ENCODE measurements at places on chromosomes 16 and 17. TPM values are rescaled to one million over a fixed set of nuclear protein-coding genes. Genes with fewer than 3 reads are reported as not detected.

The KDM8 gene
- 2.9 TPM for total RNA-seq

DNA sequence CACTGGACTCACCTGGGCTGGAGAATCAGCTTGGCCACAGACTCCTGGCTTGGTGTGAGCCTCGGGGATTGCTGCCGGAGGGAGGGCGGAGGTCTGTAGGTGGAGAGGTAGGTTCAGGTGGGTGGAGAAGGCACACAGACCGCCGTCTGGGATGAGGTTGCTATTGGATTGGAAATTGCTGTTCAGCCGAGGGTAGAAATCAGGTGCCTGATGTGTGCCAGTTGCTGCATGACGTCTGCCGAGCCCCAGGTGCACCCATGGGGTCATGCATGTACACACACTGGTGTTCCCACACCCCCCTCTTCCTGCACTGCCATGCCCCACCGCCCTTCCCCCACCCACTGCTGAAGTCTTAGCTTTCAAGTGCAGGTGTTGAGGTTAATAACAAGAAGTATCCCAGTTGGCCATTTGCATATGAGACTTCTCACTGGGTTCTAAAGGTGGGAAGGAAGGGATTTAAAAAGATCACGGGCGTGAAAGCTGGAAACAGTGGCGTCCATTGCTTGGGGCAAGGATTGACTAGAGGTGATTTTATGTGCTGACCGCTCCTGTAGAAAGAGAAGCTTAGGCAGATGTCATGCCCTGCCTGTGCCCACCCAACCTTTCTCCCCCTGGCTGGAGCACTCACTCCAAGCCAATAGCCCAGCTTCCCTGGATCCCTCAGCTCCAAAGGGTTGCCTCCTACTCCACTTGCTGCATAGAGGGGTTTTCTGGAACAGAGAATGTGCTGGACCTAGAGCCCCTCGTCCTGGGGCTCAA, 193.6 kb downstream of the CCDC182 start:
- DNase-seq = no peak

The SCRN2 gene
- 24.2 TPM for total RNA-seq

DNA sequence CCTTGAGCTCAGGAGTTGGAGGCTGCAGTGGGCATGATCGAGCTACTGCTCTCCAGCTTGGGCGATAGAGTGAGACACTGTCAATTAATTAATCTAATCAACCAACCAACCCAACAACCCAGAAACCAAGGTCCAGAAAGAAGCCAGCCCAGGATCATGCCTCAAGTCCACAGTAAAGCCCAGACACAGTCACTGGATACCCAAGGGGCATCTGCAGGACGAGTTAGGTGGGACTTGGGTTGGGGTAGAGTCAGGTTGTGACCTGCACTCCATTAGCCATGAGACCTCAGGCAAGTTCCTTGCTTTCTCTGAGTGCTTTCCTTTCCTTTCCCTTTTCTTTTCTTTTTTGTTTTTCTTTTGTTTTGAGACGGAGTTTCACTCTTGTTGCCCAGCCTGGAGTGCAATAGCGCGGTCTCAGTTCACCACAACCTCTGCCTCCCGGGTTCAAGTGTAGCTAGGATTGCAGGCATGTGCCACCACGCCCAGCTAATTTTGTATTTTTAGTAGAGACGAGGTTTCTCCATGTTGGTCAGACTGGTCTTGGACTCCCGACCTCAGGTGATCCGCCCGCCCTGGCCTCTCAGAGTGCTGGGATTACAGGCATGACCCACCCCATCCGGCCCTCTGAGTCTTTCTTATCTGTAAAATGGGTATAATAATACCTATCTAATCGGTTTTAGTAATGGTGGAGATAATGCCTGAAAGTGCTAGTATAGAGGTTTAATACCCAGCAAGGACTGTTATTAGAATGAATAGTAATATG, 3.5 kb upstream of the HSD17B1 start:
- DNase-seq = no peak

The MPHOSPH6 gene
- total RNA-seq = 6.4 TPM

GRCh38 chr17:12348476-12348875, 317.2 kb upstream of the MYOCD start:
- DNase-seq = no peak

DNA sequence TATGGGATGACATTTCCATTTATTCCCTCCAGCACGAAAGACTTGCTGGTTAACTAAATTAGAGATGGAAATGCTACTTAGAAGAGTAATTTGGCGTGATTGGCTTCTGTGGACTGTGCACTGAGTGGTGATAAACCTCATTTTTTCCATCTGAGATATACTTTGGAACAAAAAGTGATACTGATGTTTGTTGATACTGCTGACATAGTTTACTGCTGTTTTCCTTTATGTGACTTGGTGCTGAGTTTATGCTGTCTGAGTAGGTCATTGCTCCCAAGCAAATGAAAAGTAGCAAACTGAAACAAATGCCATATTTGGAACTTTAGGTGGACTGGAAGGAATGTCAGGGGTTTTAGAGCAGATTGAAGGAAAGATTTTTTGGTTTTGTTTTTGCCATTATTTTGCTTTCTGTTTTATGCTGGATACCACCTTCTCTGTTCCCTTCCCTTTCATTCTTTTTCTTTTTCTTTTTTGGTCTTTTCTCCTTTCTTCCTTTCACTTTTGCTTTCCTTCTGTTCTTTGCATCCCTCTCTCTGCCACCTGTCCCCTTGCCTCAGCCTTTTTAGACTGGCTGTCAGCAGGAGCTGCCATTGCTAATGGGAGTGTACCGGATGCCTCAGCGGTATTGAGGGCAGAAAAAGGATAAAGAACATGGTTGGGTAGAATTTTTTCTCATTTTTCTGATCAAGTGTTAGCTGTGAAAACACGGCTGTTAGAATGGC, 41.8 kb downstream of the NUP93 start:
- DNase-seq = no peak

GRCh38 chr16:51355195-51355594, 204.1 kb upstream of the SALL1 start:
- no peak for DNase-seq

The TMEM204 gene
- 28.9 TPM for total RNA-seq

GRCh38 chr17:6800422-6801027, 24.5 kb downstream of the FBXO39 start:
- no peak for DNase-seq

DNA sequence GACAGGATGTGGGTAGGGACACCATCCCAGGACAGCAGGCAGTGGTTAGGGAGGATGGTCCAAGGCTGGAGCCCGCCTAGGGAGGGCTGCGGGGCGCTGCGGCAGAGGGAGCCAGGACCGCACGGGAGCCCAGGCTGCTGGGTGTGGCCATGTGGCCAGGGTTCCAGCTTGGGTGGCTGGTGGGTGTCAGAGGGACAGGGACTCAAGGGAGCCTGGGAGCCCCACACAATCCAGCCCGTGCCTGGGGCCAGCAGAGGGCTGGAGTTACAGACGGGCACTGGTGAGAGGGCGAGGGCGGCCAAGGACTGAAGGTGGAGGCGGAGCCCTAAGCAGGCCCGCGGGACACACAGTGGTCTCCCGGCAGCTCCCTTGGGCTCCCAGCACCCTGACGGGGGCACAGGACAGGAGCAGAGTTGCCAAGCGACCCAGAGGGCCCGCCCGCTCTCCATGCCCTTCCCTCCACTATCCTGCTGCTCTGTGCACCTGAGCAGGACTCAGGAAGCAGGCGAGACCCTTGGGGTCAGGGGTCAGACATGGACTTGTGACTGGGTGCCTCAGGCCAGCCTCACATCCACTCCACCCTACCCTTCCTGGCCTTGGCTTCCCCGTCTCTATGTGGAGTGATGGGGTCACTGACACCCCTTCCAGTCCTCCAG, 7.1 kb downstream of the MRPL28 start:
- no peak for DNase-seq

The BCO1 gene
- not detected for total RNA-seq

GRCh38 chr16:4505356-4506147, 29.4 kb downstream of the HMOX2 start:
- DNase-seq = peak; percentile 58

GRCh38 chr16:85269165-85269564, 156.9 kb upstream of the CIBAR2 start:
- no peak for DNase-seq

DNA sequence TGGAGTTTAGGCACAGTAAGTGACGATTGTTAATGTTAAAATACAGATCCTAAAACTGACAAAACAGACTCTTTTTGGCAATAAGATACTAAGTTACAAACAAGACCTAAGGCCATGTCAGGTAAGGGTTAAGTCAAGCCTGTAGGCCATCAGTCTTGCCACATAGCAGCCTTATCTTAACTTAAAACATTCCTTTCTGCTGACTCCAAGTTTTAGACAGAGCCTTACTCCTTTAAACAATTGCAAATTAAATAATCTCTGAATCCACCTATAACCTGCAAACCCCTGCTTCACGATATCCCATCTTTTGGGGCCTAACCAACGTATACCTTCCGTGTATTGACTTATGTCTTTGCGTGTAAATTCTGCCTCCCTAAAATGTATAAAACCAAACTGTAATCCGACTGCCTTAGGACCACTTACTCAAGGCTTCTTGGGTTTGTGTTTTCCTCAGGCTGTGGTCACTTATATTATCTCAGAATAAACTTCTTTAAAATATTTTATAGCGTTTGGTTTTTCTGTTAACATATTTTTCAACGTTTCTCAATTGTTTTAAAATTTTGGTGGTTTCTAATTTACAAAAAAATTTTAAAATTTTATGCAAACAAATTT, 64.4 kb downstream of the EFCAB5 start:
- DNase-seq = no peak

DNA sequence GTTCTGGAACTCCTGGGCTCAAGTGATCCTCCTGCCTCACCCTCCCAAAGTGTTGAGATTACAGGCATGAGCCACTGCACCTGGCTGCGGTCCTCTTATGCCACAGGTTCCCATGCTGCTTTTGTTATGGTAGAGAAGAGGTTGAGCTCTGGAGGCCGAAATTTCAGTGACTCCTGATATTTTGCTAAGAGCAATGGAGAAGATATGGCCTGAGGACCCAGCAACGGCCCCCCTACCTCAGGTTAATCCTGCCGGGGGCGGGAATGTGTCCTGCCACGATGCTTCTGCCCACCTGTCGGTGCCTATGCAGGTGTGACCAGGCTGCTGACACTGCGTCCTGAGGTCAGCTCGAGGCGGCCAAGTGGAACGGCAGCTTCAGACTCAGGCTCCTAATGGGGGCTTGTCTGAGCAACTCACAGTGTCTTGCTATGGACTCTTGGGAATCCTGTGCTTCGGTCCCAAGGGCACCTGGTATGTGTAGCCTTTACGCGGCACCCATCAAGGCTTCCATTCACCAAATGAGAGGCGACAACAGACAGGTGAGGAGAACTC, 7.6 kb upstream of the SEC14L1 start:
- no peak for DNase-seq

DNA sequence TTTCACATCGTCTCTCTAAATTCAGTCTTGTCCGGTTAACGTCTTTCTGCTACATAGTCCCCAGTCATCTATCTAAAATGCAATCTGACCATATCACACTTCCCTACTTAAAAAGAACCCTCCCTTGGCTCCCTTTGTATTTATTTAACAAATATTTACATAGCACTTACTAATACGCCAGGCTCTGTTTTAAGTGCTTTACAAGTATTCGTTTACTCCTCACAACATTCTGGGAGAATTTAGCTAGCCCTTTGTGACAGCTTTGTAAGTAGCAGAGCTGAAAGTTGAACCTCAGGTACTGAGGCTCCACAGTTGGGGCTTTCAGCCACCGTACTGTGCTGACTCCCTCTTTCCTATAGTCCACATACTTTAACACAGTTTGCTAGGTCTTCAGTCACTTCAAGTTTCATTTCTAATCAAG, 9.2 kb downstream of the PAFAH1B1 start:
- DNase-seq = no peak

DNA sequence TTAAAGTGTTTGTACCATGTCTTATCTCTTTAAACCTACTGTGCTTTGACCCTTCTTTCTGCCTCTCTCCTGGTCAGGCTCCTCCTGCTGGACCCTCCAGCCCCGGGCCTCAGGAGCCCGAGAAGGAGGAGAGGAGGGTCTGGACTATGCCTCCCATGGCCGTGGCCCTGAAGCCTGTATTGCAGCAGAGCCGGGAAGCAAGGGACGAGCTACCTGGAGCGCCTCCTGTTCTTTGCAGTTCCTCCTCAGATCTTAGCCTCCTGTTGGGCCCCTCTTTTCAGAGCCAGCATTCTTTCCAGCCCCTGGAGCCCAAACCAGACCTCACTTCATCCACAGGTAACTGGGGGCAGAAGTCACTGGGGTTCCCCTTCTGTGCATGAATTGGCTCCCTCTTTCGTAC, 13.6 kb downstream of the CNTROB start:
- no peak for DNase-seq

The SRRM2 gene
- total RNA-seq = 243 TPM

DNA sequence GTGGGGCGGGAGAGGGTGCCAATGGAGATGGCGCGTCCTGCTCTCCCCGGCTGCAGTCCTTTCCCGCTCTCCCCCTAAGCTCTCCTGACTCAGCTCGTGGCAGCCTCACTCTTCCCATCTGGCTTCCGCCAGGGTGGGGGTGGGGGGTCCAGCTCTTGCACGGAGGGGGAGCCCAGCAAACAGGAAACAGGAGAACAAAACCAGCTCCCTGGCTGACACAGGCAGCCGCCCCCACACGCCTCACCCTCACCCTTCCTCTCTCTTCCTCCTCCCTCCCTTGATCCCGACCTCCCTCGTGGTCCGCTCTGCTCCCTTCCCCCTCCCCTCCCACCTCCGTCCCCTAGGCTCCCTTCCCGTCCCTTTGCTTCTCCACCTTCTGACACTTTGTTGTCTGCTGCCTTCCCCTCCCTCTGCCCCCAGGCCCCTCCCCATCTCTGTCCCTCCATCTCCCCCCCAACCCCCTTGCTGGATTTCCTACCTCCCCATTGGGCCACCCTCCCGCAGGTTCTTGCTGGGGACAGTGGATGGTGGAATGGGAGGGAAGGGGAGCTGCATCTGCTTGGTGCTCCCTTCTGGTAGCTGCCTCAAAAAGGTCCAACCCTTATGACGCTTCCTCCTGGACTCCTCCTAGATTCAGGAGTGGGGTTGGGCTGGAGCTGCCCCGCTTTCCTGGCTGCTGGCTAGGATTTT, 23.7 kb downstream of the ARHGAP23 start:
- peak; percentile 60 for DNase-seq

GRCh38 chr16:48117217-48118105, 38.3 kb downstream of the ABCC12 start:
- DNase-seq = no peak

The LHX1 gene
- not detected for total RNA-seq

Measured in Right ventricle myocardium superior (tissue), 1 donor.